DMS79 treated with DMSO at 0.1 percent for 48 hours (cell line): ENCODE measurements at places on chromosomes 11 and 22.

- DNase-seq = no peak
These were observed at the start of gene BTBD18 for GRCh38 chr11:57751676-57752253. Gene BTBD18, minus strand, starts transcription at chr11:57751819. Its CDS starts 631 bp downstream, at chr11:57751188.

GRCh38 chr22:46774253-46774979 is 12.0 kb downstream of the TBC1D22A start:
- DNase-seq = peak; percentile 8

GRCh38 chr11:88051396-88051795 is 123.8 kb downstream of the RAB38 start:
- no peak for DNase-seq

DNA sequence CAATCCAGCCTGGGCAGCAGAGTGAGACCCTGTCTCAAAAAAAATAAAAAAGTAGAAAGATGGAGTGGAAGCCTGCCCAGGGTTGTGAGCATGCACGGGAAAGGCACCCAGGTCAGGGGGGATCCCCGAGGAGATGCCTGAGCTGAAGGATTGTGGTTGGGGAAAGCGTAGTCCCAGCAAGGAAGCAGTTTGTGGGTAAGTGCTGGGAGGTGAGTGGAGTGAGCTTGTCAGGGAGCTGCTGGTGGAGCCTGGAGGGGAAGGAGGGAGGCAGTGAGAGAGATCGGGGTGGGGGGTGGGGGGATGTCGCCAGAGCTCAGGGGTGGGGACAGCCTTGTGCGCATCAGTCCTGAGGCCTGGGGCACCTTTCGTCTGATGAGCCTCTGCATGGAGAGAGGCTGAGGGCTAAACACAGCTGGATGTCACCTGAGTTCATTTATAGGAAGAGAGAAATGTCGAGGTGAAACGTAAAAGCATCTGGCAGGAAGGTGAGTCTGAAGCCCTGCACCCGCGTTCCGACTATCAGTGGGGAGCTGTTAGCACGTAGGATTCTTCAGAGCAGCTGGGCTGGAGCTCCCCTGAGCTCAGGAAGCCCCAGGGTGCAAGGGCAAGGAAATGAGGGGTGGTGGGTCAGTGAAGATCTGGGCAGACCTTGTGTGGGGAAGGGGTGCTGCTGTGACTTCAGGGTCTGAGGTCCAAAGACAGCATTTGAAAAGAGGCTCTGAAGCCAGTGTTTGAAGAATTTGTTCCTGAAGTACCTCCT is 10.2 kb downstream of the TMEM121B start:
- no peak for DNase-seq

DNA sequence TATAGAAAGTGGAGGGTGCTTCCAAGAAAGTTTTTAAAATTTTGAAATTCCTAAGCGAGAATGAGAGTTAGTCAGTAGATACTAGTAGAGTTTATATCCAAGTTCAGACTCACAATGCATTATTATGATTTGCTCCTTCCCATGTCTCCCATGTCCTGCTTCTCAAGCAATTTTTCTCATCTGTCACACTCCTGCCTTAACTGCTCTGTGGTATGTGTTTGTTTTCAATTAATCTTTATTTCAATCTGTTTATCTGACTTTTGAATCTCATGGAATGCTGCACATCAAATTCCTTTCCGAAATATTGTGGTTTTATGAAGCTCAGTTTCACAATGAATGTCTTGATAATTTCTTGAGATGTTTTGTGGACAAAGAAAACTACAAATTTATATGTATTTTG is 18.1 kb downstream of the THY1 start:
- DNase-seq = no peak

DNA sequence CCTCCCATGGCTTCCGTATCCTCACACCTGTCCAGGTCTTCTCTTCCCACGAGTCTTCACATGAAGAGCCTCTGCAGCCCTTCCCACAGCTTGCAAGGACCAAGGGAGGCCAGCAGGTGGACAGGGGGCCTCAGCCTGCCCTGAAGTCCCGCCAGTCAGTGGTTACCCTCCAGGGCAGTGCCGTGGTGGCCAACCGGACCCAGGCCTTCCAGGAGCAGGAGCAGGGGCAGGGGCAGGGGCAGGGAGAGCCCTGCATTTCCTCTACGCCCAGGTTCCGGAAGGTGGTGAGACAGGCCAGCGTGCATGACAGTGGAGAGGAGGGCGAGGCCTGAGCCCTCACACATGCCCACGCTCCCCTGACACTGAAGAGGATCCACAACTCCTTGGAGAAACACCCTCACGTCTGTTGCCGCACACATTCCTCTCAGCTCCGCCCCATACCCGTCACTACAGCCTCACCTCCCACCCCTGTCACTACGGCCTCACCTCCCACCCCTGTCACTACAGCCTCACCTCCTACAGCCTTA is 8.3 kb downstream of the SSH3 start:
- DNase-seq = no peak
